ENCODE measurements at places on chromosomes 12 and 14.

- DNase-seq = no peak
Observed at GRCh38 chr12:88248606-88249005, 106.5 kb downstream of the TMTC3 start.

GRCh38 chr14:95253039-95253630, 66.6 kb downstream of the CLMN start:
- DNase-seq = no peak

GRCh38 chr12:117622741-117623140, 261.3 kb upstream of the NOS1 start:
- DNase-seq = no peak

DNA sequence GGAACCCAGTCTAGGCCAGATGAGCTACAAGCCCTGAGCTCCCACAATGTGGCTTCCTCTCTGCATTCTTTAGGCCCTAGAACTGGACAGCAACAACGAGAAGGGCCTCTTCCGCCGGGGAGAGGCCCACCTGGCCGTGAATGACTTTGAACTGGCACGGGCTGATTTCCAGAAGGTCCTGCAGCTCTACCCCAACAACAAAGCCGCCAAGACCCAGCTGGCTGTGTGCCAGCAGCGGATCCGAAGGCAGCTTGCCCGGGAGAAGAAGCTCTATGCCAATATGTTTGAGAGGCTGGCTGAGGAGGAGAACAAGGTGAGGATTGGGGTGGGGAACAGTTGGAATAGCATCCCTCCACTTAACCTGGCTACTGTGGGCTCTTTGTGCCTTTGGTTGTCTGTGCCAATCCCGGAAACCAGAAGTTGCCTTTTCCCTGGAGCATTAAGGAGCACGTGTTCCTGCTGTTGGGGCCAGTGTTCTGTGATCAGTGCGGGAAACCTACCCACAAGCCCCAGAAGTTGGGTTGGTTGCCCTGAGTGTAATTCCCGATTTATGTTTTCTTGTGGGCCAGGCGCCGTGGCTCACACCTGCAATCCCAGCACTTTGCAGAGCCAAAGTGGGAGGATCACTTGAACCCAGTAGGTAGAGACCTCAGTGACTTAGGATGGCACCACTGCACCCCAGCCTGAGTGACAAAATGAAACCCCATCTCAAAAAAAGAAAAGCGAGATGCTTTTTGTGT, 6.4 kb downstream of the FKBP4 start:
- DNase-seq = no peak

DNA sequence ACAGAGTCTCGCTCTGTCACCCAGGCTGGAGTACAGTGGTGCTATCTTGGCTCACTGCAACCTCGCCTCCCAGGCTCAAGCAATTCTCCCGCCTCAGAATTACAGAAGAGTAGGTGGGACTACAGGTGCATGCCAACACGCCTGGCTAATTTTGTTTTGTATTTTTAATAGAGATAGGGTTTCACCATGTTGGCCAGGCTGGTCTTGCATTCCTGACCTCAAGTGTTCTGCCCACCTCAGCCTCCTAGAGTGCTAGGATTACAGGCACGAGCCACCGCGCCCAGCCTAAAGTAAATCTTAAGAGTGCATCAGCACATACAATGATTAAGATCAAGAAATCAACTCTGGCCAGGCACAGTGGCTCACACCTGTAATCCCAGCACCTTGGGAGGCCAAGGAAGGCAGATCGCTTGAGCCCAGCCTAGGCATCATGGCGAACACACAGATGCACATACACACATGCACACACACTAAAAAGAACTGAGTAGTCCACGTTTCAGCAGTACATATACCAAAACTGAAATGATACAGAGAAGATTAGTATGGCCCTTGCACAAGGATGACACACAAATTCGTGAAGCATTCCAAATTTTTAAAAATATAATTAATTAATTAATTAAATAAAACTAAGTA, 65.0 kb downstream of the HECTD1 start:
- no peak for DNase-seq

DNA sequence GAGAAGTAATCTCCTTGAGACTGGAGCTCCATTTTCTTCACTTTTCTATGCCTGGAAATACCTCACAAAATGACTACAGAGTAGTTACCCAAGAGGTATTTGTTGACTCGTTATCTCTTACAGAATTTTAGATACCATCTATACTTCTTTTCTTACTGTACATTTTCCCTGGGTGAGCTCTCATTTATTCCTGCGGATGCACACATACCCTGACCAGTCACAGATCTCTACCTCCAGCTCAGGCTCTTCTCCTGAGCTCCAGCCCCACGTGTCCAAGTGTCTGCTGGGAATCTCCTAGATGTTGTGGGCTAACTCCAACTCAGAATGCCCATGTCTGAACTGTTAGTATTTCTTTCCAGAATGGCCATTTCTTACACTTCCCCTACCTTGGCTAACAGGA, 403.1 kb downstream of the RAD51B start:
- DNase-seq = no peak

DNA sequence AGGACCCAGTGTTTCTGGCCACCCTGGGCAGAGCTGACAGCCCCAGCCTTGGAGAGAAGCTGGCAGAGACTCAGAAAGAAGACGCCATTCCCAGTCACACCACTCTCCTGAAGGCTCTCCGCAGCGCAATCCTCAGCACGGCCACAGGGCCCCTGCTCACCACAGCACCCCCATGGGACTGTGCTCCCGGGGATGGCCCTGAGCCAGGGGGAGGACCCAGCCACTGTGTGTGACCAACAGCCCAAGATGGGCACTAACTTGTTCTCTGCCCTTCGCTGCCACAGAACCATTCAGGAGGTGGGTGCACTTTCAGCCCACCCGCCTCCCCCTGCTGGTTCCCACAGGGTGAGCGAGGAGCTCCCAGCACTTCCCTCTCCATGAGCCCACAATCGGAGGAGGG, 57.1 kb downstream of the CCNK start:
- DNase-seq = no peak

GRCh38 chr14:93343797-93344196, 3.2 kb upstream of the COX8C start:
- no peak for DNase-seq

- no peak for DNase-seq
Observed at GRCh38 chr12:77830583-77831351, at the start of gene NAV3. Gene NAV3 (plus strand): TSS chr12:77830894. CDS start chr12:77831462, 568 bp downstream.

DNA sequence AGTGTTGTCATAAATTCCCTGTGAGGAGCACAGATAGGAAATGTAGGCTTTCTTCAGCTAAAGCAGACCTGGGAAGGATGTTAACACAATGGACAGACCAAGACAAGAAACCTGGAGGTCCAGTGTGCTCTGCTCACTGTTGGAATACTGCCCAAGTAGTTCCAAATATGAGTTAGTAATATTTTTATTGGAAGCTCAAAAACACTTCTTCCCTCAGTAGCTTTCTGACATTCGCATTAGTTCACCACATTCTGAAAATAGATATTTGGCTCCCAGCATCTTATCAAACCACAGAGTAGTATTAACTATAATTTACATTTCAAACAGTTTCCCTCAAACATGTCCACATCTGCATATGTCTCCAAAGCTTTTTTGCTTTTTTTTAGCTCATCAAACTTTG, 74.8 kb upstream of the PYGL start:
- no peak for DNase-seq
